Subcutaneous adipose tissue (tissue), 4 donors: ENCODE measurements at places on chromosomes 3 and 15. TPM values are rescaled to one million over a fixed set of nuclear protein-coding genes. Genes with fewer than 3 reads are reported as not detected.

The RAF1 gene
- 81.1 TPM for total RNA-seq

The UROC1 gene
- not detected for total RNA-seq

The MBD4 gene
- 25.1 TPM for total RNA-seq

The KLHL40 gene
- not detected for total RNA-seq

The TTLL13 gene
- total RNA-seq: not detected

The GREM1 gene
- total RNA-seq: 1.1 TPM

The TRIM42 gene
- total RNA-seq: not detected

The PLS1 gene
- 2.9 TPM for total RNA-seq

The NDUFAF3 gene
- 95.4 TPM for total RNA-seq

The ARGFX gene
- total RNA-seq: not detected
